ENCODE measurements at places on chromosomes 12 and 14.

DNA sequence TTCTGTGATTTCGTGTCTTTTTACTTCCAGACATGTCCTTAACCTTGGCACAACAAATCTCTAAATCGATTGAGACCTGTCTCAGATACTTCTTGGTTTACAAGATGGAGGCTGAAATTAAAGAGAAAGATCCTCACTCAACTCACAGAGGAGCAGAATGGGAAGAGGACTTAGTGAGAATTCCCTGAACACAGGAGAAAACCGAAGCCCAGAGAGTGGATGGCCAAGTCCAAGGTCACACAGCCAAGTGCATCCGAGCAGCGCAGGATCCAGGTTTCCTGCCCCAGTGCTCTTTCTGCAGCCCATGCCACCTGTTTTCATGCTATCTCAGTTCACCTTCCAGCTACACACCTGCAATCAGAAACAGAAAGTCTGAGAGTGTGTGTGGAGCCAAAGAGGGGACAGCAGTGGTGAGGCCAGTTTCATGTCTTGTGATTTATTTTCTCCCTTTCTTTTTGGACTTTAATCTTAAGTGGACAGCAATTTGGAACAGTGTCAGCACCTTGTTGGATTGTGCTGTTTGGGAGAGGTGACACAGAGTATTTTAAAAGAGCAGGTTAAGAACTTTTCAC is 22.9 kb upstream of the TCL1B start:
- DNase-seq, result no peak

GRCh38 chr12:64742416-64742815 is 16.8 kb downstream of the GNS start:
- no peak for DNase-seq

DNA sequence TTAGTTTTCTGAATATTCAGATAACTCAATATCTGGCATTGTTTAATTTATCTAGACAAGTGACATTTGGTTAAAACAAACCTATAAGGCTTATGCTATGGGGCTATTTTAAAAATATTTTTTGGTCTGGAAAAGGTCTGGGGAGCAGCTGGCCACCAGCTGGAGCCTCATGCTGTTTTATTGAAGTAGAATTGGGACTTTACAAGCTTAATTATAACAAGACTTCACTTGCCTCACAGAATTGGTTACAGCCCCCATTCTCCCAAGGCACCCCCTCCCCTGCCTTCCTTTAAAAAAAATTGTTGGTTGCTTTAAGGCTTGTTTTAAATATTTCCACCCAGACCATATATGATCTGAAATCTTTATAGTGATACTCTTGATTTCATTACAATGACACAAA is 453.9 kb downstream of the ADAMTS20 start:
- DNase-seq, result no peak

GRCh38 chr14:29584992-29585391 is 342.7 kb downstream of the PRKD1 start:
- peak; percentile 75 for DNase-seq

DNA sequence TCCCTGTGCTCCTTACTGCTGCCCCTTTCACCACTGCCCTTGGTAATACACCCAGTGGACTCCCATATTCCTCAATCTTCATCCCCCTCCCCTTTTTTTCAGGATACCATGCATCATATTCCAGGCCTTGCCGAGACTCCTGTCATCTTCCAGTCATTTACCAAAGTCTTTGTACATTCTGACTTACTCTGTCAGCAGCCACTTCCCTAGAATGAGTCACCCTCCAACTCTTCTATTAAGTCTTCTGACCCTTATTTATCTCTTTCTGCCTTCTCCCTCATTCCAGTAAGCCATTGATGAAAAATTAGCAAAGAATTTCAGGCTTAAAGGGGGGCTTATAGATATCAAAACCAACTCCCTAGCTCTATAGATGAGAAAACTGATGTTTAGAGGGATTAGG is 128.0 kb downstream of the STXBP6 start:
- DNase-seq, result peak; percentile 64
